ENCODE measurements at places on chromosomes 12 and 14.
A peak's percentile ranks its signal among the peaks of the same experiment; 100 is the strongest.

GRCh38 chr14:97413966-97414717, 617.0 kb downstream of the VRK1 start:
- DNase-seq = no peak

GRCh38 chr14:23335623-23336022, 14.4 kb downstream of the PABPN1 start:
- no peak for DNase-seq

- DNase-seq = no peak
Measured at GRCh38 chr12:49049566-49050224, 10.9 kb downstream of the KMT2D start.

- no peak for DNase-seq
Measured at GRCh38 chr14:23321572-23322547, 603 bp downstream of the PABPN1 start.

DNA sequence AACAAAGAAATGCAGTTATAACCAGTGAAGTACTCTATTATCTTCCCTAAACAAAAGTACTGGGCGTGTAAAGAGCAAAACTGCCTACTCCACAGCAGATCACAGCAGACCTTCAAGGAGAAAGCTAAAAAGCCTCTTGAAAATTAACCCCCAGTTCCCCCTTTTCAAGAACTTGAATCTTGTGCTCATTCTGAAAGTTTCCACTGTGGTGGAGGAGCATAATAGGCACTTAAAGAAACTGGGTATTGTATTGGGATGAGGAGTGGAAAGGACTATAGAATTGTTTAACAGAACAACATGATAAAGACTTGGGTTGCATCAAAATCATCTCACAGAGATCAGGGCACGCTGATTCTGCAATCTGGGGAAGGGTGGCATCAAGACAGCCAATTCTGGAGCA, 51.1 kb downstream of the SLC25A47 start:
- DNase-seq = no peak

GRCh38 chr14:59046746-59047145, 141.7 kb upstream of the DAAM1 start:
- no peak for DNase-seq

GRCh38 chr14:78598046-78598920, 428.1 kb downstream of the NRXN3 start:
- DNase-seq = peak; percentile 25

- no peak for DNase-seq
Measured at GRCh38 chr14:105986894-105987284, 460.5 kb downstream of the TMEM121 start.

GRCh38 chr14:57559576-57559975, 65.9 kb upstream of the CCDC198 start:
- no peak for DNase-seq

DNA sequence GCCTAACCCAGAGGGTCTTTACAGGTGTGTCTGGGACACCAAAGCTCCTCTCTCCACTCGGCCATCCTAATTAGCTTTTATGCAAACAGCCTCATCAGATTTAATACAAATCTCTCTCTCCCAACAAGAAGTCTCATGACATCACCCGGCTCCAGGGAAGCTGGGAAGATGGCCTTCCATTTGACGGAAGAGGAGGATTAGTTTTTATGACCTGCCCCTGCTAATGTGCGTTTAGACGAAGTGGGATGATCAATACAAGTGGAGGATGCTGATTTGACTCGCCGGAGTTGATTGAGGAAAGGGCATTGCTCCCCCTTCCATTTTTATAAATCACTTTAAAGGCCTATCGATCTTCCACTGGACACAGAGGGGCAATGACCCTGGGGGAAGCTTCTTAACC, 239.2 kb downstream of the BCL11B start:
- DNase-seq = no peak

DNA sequence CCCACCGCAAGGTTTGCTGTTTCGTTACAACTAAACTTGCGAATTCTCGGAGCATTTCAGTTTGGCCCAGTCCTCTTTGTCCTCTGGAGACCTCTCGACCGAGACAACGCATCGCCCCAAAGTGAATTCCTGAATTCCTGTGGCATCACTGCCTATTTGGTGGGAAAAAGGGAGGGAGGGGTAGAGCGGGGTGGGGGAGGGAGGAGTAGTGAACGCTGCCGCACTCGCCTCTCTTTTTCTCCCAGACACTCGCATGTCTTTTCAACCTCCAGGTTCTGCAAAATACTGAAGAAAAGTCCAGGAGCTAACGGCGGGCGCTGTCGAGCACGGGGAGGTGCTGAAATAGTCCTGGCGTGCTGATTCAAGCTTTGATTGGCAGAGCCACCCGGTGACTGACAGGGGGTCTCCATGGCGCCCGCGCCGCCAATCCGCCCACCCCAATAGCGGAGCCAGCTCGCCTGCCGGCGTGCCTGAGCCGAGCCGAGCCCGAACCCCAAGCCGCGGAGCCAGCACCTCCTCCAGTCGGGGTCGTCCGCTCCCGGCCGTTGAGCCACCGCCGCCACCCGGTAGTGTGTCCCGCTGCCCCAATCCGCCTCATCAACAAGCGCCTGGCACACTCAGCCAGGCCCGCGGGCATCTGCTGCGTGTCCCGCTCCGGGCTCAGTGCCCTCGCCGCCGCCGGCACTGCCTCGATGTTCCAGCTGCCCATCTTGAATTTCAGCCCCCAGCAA, at the start of gene SIX6:
Gene SIX6, plus strand, starts transcription at position 440 of the 731 bp plus-strand sequence. Its CDS starts 253 bp downstream, at position 693.
- DNase-seq = no peak

GRCh38 chr14:51977075-51977474, 12.3 kb upstream of the RTRAF start:
- no peak for DNase-seq

DNA sequence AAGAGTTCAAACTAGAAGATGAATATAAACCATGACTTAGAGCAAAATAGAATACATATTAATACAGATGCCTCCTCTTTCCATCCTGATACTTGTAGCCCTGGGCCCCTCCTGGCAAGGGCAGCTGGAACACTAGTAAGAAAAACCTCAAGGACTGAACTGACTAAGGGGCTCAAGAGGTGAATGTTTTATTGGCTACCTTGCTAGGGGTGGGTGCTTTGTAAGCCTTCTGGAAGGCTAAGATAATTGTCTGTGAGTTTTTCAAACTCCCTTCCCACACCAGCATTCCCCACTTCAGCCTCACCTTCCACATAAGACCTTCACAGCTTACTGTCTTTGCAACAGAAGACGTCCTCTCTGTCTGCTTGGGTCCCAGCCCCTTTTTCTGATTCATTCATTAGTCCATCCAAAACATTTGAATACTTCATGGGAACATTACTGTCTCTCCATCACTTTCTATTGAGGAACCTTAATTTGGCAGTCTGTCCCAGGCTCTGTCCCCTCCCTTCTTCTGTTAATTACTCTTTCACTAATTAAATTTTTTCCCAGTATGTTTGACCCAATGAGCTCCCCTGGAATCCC, 1.1 kb upstream of the MARCHF9 start:
- no peak for DNase-seq
